ENCODE measurements at places on chromosomes 7 and 10.

DNA sequence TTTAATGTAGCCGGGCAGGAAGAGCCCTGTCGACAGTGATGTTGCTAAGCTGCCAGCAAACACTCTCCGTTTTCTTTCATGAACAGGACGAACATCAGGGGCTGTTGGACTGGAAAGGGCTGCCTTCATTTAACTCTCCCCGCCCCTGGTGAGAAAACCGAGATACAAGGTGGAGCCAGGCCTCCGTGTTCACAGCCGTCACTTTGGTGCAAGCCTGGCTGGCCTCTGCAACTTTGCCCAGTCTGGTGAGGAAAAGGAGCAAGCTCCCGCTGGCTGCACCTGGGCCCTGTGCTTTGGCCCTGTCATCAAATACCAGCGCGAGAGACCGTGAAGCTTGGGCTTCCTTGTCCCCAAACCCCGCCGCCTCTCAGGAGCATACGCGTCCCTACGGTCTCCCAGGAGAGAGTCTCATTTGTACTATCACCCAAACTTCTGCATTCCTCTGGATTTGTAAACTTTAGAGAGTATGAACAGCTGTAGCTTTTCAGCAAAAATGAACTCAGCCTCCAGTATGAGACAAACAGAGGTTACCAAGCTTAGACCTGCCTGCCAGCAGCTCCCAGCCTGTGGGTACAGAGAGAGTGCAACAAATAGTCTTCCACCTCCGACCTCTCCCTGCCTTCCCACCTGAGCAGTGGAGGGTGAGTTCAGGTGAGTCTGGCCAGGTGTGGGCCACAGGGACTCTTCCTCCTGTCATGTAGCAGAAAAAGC lies 445.3 kb upstream of the MGMT start:
- no peak for DNase-seq

DNA sequence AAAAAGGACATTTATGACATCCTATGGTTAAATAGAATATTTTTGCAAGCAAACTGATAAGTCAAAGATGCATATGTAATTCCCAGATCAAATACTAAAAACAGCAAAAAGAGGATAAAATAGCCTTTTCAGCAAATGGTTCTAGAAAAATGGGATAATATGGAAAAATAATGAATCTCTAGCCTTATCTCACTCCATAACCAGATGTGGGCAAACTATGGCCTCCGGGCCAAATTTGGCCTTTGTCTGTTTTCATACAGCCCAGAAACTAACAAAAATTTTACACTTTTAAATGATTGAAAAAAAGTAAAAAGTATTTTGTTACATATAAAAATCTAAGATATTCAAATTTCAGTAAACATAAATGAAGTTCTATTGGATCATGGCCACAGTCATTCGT lies 215.4 kb upstream of the PRSS1 start:
- no peak for DNase-seq

DNA sequence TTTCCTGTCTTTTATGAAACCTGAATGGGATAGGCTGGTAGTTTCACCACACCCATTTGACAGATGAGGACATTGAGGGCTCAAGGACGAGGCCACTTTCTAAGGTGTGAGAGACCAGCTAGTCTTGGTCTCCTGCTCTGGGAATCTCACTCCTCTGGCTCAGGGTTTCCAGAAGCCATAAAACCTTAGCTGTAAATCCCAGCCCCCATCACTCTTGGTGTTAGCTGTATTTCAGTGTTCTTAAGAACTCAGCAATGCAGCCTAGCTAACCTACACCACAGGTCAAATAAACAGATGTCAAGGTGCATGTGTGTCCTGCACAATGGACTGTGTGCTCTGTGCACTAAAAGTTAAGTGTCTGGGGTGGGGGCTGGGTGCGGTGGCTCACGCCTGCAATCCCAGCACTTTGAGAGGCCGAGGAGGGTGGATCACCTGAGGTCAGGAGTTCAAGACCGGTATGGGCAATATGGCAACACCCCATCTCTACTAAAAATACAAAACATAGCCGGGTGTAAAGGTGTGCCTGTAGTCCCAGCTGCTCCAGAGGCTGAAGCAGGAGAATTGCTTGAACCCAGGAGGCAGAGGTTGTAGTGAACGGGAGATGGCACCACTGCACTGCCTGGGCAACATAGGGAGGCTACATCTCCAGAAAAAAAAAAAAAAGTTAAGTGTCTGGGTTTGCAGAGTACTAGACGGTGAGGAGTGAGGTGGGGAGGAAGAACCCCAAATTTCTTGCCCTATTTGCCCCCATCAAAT lies 567 bp upstream of the EPO start:
- DNase-seq = no peak

- peak; percentile 88 for DNase-seq
Measured at GRCh38 chr7:100208911-100209408, 10.8 kb upstream of the PVRIG start.

GRCh38 chr10:101840102-101840684 lies 3.4 kb downstream of the KCNIP2 start:
- peak; percentile 65 for DNase-seq

DNA sequence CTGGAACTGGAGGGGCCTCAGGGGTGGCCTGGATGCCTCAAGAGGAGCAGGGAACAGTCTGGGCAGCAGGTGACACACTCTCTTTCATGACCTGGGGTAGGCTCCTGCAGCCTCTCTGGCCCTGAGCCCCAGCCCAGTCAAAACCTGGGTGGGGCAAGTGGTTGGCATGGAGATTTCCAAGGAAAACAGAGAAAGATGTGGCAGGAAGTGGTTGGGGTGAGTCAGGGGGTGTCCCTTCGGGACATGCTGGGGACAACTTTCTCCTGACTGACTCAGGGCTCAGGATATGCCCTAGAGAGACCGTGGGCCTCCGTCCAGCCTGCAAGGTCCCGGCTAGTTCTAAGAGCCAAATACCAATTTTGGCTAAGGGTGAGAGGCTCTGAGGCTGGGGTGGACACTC lies 2.9 kb downstream of the AQP1 start:
- DNase-seq = no peak

GRCh38 chr10:14332903-14333302 lies 2.2 kb upstream of the FRMD4A start:
- DNase-seq = no peak

DNA sequence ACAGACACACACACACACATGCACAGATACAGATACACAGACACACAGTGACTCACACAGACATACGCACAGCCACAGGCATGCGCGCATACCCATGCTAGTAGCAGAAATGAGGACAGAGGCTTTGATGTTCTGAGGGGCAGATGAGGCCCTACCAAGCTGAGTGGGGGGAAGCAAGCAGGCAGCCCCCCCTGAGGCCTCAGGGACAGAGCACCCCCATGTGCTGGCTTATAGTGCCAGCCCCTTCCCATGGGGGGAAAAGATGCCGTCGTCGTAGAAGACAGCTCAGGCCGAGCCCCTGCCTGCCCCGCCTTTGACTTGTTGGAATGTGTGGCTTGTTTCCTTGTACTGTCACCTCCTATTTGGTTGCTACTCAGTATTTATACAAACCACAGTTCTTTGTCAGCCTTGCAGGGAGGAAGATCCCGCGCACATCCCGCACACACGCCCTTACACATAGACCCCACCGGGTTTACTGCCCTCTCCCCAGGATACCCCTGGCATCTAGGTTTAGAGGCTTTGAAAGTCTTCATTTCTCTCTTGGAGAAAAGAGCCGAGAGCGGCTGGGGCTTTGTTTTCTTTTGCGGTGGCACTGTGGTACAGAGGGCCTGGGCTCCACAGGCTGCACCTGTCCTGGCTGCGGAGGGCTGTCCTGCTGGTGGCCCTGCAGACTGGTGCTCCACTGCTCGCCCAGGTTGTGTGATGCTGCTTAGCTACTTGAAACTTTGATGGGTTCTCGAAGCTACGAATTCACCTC lies 112.5 kb downstream of the DOCK1 start:
- no peak for DNase-seq

DNA sequence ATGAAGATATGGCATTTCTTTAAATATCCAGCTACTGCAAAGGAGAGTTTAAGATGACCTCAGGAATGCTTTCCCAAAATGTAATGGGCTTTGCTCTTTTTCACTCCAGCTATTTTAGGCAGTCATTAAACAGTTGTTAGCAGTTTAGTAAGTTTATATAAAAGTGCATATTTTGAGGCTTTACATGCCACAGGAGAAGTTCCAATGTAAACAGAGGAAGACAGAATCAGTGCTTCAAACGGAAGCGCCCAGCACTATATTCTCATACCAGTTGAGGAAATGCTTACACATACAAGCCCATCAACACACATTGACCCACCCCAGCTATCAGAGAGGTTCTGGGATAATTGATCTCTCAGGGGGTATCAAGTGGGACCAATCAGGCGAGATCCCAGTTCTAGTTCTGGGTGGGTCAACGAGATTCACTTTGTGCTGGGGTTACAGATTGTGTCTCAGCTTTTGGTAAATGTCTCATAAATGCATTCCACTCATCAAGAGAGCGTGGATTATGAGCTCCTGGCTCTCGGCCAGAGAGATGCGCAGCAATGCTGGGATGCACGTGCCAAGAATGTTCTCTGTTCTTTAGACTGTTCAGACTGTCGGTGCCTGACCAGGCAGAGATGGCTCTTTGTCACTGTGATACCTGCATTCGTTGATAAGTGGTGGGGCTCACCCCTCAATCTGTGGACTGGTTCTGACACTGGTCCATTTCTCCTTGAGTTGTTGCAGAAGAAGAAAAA lies 55.0 kb downstream of the CACNB2 start:
- DNase-seq = no peak

DNA sequence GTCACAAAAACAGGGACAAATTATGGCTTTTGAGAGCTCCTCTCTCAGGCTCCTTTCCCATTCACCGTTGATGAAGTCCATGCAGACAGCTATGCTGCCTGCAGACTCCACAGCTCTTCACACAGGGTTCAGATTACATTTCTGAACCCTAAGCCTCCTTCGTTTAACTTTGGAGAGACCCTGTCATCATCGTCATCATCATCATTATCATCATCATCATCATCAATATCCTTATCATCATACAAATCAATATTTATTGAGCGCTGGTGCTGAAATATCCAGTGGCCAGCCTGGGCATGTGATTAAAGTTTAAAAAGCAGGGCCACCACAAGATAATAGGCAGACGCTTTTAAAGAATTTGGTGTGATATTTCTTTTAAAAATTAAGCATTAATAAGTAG lies 66.6 kb downstream of the FRMPD2 start:
- no peak for DNase-seq

GRCh38 chr7:132655131-132655727 lies 79.0 kb upstream of the PLXNA4 start:
- peak; percentile 84 for DNase-seq

DNA sequence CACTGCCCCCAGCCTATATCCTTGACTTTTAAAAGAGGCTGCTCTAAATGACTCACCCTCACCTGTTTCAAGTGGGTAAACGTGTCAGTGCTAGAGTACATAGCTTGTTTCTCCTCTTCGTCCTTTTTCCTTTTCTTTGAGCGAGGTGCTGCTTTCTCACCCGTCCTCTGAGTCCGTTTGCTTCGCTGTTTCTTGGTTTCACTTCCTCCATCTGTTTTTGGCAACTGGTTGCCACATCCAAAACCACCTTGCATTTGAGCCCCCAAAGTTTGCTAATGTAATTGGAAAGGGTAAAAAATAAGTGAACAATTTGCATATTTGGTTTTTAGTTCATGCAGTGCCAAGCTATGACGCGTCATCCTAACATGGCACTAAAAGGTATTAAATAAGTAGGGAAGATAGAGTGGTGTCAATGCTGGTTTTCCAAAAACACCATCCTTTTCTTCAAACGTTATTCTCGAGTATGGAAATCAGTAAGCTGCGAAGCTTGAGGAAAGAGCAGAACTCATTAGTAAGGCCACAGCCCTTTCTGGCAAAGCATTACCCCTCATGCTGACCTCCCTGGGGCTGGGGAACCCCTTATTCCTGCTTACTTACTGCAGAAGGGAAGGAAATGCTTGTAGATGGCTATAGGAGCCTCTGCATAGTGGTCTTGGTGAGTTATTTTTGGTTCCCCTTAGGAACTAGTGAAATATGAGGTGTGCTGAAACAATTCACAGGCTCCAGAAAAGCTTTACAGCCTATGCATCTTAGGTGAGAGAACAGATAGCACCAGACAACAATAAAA lies 133.5 kb downstream of the GALNT11 start:
- DNase-seq = no peak

DNA sequence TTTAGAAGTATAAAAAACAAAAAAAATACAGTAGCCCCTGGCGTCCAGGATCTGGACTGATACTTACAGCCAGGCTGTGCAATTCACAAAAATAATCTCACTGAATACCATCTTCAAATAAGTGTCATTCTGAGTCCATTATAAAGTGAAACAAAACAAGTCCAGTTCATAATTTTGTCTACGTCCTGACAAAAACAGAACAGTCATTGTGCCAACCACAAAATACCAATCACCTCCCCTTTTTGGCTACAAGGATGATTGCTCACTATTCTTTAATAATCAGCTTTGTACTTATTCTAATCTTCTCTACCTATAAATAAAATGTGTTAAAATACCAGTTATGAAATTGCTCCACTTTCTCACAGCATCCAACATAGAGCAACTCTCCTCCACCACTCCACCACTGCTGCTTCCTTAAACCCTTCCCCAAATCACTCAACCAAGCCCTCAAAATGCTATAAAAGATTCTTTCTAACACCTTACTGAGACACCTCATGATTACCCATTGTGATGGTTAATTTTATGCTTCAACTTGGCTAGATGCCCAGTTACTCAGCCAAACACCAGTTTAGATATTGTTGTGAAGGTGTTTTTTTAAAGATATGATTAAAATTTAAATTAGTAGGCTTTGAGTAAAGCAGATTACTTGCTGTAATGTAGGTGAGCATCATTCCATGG lies 479.8 kb upstream of the SEMA3A start:
- no peak for DNase-seq

GRCh38 chr10:33422471-33423153 lies 88.1 kb upstream of the NRP1 start:
- no peak for DNase-seq

DNA sequence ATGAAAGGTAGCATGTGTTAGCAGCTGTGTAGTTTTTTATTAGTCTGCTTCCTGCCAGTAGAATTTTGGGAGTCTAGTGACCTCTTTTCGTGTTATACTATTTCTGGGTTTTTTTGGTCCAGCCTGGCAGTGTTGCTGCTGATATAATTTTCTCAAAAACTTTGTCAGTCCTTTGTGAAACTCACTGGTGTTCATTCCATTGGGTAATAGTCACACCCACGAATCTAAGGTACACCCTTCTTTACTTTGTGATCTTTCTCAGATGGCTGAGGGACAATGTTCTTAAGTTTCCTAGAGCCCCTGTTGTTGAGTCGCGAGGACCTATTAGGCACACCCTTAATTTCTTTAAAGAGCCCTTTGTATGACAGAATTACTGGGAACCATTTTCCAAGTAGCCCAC lies 52.3 kb downstream of the TPST1 start:
- DNase-seq = no peak

GRCh38 chr7:71148098-71148497 lies 16.2 kb downstream of the GALNT17 start:
- no peak for DNase-seq

DNA sequence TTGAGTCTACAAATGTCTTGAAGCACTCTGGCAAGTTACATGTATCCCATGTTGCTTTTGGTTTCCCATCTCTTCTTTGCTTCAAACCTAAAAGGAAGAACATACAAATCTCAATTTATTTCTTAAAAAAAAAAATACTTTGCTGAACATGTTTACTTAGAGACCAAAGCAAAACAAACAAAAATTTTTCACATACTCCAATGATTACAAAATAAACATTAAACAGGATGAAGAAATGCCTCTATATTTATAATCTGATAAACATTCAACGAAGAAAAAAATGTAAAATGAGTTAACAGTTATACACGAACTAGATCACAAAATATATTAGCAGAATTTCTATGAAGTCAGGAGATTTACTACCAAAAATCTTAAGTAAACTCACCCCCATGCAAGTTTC lies 31.3 kb downstream of the FAM204A start:
- no peak for DNase-seq

- DNase-seq = peak; percentile 35
Measured at GRCh38 chr10:131723297-131724168, 177.3 kb upstream of the PPP2R2D start.
